ENCODE measurements at places on chromosomes 12 and 14.

DNA sequence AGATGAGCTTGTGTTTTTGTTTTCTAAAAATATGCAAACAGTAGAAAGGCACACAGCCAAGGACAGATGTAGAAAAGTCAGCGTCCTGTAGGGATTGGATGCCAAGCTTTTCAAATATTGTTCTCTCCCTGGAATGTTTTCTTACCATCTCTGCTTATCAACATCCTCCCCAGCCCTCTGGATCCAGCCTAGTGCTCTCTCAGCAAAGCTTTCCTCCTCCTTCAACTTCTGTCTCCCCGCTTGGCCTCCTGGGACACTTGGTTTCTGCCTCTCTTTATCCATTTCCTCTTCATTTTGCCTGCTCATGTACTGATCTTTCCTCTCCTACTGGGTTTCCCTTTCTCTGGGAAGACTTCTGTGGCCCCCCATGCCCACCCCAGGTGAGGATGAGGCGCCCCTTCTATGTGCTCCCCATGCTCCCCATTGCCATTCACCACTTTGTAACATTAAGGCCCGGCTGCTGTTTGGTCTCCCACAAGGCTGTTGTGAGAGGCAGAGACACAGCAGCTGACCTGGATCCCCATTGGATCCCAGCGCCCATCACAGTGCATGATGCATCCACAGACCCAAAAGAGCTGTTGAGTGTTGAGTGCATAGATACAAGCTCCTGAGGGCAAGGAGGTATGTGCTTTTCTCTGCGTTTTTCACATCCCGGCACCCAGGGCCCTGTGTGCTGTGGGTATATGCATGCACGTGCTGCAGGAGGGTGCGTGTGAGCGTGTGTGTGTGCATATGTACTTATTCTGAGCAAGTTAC is 38.2 kb downstream of the EVL start:
- no peak for DNase-seq

- no peak for DNase-seq
Measured at GRCh38 chr12:88801227-88802095, 221.2 kb upstream of the KITLG start.

GRCh38 chr14:99012703-99013102 is 259.3 kb downstream of the BCL11B start:
- no peak for DNase-seq

DNA sequence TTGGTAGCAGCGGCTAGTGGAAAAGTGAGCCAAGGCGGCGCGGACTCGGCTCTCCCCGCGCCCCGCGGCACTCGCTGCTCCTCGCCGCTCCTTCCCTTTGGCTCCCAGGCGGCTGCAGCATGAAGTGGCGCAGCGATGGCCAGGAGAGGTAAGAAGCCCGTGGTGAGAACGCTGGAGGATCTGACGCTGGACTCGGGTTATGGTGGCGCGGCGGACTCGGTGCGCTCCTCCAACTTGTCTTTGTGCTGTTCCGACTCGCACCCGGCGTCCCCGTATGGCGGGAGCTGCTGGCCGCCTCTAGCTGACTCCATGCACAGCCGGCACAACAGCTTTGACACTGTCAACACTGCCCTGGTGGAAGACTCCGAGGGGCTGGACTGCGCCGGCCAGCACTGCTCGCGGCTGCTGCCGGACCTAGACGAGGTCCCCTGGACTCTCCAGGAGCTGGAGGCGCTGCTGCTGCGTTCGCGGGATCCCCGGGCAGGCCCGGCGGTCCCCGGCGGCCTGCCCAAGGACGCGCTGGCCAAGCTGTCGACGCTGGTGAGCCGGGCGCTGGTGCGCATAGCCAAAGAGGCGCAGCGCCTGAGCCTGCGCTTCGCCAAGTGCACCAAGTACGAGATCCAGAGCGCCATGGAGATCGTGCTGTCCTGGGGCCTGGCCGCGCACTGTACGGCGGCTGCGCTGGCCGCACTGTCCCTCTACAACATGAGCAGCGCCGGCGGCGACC is 225.6 kb upstream of the CRY1 start:
- DNase-seq: peak; percentile 43

DNA sequence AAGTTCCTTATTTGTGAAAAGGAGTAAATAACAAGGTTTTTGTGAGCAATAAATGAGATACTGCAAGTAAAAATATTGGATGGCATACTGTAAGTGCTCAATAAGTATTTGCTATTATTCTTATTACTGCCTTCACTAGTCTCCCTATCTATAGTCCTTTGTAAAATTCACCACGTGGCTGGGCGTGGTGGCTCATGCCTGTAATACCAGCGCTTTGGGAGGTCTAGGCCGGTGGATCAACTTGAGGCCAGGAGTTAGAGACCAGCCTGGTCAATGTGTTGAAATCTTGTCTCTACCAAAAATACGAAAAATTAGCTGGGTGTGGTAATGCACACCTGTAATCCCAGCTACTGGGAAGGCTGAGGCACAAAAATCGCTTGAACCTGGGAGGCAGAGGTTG is 18.6 kb upstream of the CALM1 start:
- no peak for DNase-seq

- DNase-seq: no peak
Measured at GRCh38 chr12:58819345-58819744, 101.0 kb downstream of the LRIG3 start.

- DNase-seq: no peak
Measured at GRCh38 chr12:64027311-64027710, 182.8 kb downstream of the SRGAP1 start.

GRCh38 chr12:111303531-111303930 is 65.4 kb downstream of the PHETA1 start:
- DNase-seq: no peak

GRCh38 chr14:99133636-99134515 is 138.1 kb downstream of the BCL11B start:
- no peak for DNase-seq

DNA sequence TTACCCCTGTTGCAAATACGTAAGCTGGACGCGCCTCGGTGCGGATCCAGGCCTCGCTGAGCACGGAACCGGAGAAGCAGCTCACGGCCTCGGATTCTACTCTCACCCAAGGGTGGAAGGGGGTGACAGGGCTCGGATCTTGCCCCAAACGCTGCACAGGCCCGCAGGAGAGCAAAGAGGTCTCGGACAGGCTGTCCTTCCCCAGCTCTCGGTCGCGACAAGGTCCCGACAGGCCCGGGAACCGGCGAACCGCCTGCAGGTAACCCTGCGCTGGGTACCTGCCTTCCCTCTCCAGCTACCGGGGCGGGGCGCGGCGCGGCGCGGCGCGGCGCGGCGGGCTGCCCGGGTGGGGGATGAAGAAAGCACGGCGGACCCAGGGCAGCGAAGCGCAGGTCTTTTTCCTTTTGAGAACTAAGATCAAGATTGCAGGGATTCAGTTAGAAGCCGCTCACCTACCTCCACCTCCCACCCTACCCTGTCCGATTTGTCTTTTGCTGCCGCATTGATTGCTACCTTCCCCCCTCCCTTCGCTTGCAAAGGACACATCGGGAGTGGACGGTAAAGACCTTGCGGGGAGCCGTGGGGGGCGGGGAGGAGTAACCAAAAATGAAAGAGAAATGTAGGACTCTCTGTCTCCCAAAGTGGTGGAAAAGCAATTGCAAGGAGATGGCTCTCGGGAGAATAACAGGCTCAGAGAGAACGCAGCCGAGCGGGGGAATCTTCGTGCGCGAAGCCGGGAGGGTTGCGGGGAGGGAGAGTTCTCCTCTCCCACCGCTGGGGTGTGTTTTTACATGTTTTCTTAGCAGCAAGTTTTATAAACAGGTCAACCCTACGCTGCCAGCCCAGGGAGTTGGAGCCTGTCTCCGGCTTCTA is 8.4 kb upstream of the TBX3 start:
- DNase-seq: no peak
